ENCODE measurements at places on chromosomes 1 and 21.
A peak's percentile ranks its signal among the peaks of the same experiment; 100 is the strongest.

DNA sequence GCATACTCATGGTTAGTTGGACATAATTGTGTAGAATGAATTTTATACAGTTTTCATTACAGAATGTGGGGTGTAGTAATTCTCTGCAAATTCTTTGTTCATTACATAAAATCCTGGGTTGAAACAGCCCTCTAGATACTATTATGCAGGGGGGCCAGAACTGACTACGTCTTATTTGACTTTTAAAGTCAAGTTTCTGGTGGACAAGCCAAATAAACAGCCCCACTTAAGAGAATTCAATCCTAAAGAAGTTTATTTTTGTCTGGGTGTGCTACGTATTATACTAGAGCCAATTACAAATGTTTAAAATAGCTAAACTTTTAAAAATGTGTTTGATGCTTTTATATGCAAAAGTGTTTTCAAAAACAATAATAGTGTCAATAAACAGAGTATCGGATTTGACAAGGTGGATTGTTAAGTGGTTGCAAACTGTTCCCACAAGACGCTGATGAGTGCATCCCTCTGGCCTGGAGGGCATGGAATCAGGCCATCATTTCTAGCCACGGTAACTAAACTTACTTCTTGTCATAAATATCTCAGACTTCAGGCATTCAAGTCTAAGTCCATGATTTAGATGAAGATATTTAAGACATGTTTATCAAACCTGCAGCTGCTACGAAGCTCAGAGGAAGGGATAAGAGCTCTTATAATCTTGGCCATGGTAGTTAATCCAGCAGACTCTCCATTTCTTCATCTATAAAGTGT lies 646.3 kb downstream of the KIF26B start:
- DNase-seq: no peak

DNA sequence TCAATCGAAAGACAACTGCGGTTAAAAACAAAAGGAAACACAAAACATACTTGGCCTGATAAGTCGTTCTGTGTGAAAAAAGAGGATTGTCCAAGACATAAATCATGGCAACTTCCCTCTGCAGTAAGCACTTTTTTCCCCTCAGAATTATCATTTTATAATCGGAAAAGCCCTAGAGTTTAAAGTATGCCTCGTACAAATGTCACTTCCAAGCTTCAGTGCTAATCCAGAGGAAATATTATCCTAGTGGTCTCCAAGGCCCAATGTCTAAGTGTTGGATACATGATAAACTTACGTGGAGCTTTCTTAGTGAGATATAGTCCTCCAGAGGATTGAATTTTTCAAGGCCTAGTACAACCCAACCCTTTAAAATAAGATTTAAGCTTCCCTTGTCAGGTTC lies 11.2 kb upstream of the NTMT2 start:
- DNase-seq: no peak

DNA sequence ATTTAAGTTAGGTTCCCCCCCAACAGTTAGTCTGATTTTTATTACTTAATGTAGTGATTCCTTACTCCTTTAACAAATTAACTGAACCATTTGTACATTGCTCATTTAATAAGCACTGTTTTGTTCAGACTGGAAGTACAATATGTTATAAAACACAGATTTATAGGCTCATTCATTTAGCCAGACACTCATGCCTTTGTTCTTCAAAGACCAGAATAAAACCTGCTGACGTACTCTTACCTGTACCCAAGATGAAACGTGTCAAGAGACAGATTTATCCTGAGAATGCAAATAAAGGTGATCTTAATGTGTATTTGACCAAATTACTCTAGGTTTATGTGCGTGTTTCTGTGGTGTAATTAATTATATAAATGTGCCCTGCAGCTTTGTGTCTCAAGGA lies 92.8 kb downstream of the INTS7 start:
- no peak for DNase-seq

DNA sequence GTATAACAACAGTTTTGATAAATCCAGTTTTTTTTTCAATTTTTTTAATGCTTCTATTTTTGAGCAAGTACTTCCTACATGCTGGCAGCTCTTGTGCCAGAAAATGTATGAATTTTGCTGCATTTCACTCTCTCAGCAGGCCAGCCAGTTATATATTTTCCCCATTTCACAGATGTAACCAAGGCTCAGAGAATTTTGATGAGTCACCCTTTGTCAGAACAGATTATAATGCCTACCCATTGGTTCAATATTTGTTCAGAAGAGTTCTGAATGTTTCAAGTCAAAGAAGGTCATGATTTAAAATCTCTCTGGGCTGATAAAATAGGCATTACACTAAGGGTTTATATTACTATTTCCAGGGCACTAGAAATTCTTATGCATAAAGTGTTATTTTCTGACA lies 452.2 kb downstream of the RWDD3 start:
- no peak for DNase-seq

- no peak for DNase-seq
Measured at GRCh38 chr1:13507075-13507474, 6.7 kb downstream of the LRRC38 start.

DNA sequence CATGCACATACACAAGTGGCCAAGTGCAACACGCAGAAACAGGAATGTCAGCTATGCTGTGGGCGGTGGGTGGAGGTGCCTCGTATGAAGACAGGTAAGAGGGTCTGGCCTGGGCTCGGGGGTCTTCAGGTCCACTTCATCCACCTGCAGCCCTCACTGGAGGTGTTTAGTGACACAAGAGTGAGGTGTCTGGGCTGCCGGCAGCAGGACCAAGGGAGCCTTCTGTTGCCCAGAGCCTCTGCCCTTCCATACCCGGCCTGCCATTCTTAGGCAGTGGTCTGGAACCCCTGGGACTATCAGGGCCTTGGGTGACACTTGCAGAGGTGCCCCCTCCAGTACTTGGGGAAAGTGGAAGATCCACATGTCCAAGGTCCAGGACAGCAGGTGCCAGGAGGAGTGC lies 21.7 kb upstream of the ACTRT2 start:
- DNase-seq: no peak

- peak; percentile 88 for DNase-seq
Measured at GRCh38 chr1:106621853-106622252, 434.6 kb upstream of the PRMT6 start.

- peak; percentile 25 for DNase-seq
Measured at GRCh38 chr1:59238333-59238934, 58.5 kb upstream of the FGGY start.

GRCh38 chr1:99886841-99887240 lies 36.7 kb downstream of the AGL start:
- no peak for DNase-seq

GRCh38 chr1:74584185-74584584 lies 71.8 kb upstream of the LRRC53 start:
- DNase-seq: no peak

DNA sequence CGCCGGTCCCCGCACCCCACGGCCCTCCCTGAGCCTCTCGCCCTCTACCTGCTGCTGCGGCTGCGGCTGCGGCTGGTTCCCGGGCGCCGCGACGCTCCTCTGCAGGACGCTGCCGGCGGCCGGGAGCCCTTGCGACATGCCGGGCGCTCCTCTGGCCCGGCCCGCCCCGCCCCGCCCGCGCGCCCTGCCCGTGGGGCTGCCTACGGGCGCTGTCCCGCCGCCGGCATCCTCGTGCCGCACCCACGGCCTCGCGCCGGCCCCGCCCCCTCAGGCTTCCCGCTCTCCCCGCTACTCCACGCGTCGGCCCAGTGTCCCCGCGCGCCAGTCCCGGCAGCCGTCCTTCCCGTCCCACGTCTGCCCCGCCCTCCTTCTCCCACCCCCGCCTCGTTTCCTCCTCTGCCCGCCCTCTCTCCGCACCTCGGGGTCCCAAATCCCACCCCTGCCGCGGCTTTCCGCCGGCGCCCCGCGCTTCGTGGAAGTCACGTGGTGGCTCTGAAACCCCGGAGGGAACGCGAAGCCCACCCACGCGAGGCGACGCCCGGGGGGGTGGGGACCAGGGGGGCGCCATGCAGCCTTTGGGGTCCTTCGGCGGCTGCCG lies at the start of gene BATF3:
TSS of gene BATF3 (minus strand) at position 216 of the 598 bp plus-strand sequence. CDS start at position 138, 78 bp downstream.
- DNase-seq: peak; percentile 24

DNA sequence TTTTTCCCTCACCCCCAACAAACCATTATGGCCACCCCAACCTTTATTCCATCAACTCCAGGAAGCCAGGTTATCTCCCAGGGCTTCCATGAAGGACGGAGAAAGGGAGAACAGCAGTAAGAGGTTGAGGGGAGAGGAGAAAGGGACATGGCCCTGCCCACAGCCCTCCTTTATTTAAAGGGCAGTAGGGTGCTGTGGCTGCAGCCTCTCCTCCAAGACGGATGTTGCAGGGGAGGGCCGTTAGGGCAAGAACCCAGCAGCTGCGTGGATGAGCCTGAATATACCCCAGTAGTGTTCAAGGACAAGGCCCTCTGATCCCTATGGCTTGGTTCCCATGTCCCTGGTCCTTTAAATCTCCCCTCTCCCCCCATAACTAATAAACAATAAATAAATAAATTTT lies 5.9 kb downstream of the RXFP4 start:
- DNase-seq: no peak

- DNase-seq: peak; percentile 13
Measured at GRCh38 chr1:231679109-231679508, 52.5 kb downstream of the DISC1 start.

GRCh38 chr1:34711485-34711884 lies 43.4 kb upstream of the GJB5 start:
- DNase-seq: no peak

- DNase-seq: no peak
Measured at GRCh38 chr1:71828431-71829012, 453.8 kb downstream of the NEGR1 start.

- no peak for DNase-seq
Measured at GRCh38 chr1:113276507-113276906, 113.8 kb upstream of the MAGI3 start.

DNA sequence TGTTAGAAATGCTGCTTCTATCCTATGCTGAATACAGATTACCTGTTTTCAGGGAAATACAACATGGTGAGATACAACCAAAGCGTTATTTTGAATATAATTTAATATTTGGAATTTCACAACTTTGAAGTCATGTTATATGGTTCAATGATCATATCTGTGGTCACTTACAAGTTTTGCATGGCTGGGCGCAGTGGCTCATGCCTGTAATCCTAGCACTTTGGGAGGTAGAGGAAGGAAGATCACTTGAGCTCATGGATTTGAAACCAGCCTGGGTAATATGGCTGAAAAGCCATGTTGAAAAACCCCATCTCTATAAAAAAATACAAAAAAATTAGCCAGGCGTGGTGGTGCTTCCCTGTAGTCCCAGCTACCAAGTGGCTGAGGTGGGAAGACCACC lies 57.9 kb downstream of the DOP1B start:
- no peak for DNase-seq

DNA sequence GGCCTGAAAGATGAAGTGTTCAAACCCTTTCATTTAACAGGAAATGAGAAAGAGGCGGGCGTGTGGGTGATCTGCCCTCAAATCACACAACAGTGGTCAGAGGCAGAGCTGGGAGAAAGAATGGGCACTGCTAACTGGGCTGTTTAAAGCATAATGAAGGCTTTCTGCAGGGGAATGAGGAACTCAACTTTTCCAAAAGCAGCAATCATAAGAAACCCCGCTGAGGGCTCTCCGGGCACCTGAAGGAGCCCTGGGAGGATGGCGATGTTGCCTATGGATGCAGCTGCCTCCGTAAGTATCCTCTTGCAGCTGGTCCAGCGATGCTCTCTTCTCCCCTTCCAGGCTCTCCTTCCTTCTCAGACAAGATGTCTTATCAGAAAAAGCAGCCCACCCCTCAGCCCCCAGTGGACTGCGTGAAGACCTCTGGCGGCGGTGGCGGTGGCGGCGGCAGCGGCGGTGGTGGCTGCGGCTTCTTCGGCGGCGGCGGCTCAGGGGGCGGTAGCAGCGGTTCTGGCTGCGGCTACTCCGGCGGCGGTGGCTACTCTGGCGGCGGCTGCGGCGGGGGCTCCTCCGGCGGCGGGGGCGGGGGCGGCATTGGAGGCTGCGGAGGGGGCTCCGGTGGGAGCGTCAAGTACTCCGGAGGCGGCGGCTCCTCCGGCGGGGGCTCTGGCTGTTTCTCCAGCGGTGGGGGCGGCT lies 1.2 kb downstream of the LORICRIN start:
- no peak for DNase-seq

DNA sequence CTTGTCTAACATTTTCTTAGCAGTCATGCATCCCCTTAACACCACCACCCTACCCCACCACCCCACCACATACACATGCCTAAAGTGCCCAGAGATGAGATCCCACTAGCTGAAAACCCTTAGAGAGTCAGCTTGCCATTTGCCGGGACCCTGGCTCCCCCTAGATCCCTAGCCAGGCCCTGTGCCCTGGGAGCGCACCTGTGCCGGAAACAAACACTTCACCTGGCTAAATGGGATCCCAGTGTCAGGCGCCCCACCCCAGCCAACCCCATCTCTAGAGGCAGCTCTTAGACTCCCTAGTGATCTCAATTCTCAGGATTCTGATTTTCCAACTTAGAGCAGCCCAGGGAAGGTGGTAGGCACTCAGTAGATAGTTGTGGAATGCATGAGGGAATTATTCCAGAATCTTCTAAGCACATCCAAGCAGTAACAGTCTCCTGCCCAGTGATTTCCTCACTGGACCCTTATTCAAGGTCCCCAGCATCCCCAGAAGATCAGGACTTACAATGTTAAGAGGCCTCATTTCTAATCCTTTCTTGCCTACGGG lies 105.2 kb downstream of the LAMC2 start:
- no peak for DNase-seq

GRCh38 chr1:84674705-84675104 lies 15.6 kb downstream of the SSX2IP start:
- no peak for DNase-seq

GRCh38 chr1:85199667-85200462 lies 951 bp downstream of the SYDE2 start:
- no peak for DNase-seq

- DNase-seq: no peak
Measured at GRCh38 chr1:167198518-167199133, 22.1 kb upstream of the POU2F1 start.

DNA sequence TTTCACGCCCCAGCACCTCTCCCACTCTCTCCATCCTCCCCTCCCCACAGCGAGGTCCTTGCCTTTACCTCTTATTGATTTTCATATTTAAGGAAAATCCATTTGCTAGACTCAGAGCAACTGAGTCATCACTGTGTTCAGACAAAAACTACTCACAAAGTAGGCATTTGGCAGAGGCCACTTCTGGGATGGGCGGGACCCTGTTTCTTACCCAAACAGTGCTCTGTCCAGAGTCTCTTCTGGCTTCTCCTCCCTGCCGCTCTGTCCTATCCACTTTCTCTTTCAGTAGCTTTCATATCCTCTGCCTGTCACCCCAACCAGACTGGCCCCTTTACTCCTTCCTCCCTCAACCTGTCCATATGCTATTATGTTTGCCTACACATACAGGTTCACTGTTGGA lies 2.4 kb upstream of the NAV1 start:
- no peak for DNase-seq

DNA sequence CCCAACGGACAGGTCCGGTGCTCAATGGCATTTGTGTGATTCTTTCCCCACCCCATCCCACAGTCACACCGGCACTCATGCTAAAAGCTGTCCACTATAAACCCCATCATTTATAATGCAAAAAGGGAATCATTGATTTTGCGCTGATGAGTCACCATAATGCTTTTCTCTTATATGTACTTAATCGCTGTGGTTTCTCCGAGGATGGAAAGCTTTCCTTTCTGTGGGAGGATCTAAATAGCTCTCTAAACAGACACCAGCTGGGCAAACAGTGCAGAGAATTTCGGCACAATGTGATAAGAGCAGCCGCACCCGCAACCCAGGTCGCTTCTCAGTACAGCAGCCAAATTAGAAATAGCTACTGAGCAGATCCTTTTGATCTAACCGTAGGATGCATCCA lies 85.6 kb downstream of the SETD4 start:
- no peak for DNase-seq
